ENCODE measurements at places on chromosomes 3 and 15.

DNA sequence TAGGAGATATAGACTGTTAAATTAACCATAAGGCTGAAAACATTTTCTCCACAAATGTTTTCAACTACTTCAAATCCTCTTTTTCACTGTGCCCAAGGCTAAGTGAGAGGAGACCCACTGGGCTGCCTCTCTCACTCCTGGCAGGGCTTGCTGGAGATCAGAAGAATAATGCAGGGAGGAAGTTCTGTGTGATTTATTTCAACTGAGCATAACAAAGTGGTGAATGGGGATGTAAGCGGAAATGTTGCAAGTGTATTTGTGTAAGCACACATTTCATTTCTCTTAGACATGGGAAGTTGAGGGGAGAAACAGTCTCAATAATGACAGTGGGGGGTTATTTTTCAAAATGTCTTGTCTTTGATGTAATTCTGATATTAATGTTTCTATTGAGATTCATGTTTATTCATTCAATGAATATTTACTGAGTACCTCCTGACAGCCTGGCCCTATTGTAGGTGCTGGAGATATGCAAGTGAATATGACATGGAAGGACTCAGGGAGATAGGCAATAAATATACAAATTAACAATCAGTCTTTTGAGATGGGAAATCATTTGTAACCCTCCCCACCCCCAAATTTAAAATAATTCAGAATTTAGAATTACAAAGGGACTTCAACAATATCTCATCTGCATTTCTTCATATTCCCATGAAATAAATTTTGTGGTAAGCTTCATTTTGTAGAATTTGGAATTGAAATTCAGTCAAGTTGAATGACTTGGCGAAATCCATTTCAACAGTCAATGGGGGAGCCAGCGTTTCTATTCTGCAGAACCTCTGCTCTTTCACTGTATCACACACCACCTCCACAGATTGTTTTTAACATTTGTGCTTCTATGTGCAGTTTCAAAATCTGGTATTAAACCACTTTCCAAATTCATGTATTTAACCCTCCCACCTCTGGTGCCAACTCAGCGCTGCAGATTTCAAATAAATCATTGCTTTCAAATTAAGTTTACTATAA is 247.2 kb downstream of the SLC9A9 start:
- DNase-seq: peak; percentile 35

DNA sequence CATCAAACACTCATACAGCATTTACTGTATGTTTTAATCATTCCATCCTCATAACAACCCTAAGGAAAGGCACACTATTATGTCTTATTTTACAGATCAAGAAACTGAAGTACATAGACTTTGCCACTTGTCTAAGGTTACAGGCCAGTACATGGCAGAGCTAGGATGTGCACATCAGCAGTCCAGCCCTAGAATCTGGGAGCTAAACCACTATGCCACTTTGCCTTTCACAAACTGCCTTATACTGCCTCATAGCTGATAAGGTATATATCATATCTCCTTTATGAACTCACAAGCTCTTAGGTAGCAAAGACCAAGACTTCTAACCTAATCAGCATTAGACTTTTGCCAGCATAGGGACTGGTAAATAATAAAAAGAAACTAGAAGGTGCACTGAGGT is 49.1 kb downstream of the MYO9A start:
- DNase-seq: no peak

DNA sequence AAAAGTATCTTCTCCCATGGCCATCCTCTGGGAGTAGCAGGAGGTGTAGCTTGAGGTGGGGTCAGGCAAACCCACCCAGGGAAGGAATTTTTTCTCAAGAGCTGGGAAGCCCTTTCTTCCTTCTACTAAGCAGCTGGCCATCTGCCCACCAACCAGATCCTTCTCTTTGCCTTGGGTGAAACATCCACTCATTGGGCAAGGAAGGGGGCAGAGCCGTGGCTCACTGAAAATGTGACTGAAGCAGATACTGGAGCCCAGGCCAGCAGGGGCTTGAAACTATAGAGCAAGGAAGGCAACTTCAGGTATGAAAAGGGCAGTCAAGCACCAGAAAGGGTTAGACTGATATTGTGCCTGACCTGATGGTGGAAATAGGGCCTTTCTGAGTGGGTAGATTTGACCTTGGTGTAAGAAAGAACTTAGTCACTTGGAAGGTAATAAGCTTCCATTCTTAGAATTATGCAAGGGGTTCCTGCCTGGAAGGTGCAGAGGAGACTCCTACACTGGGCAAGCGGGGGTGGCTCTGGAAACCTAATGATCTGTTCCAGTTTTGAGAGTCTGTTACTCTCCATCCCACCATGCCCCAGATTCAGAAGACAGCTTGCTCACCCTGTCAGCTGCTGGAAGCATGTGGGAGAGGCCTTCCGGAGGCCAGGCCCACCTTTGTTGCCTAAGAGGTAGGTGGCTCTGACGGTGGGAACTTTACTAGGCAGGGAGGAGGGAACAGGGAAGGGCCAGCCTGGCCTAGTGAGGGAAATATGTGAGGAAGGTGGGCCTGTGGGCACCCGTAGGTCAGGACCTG is 22.0 kb upstream of the PLA2G4E start:
- DNase-seq: no peak

DNA sequence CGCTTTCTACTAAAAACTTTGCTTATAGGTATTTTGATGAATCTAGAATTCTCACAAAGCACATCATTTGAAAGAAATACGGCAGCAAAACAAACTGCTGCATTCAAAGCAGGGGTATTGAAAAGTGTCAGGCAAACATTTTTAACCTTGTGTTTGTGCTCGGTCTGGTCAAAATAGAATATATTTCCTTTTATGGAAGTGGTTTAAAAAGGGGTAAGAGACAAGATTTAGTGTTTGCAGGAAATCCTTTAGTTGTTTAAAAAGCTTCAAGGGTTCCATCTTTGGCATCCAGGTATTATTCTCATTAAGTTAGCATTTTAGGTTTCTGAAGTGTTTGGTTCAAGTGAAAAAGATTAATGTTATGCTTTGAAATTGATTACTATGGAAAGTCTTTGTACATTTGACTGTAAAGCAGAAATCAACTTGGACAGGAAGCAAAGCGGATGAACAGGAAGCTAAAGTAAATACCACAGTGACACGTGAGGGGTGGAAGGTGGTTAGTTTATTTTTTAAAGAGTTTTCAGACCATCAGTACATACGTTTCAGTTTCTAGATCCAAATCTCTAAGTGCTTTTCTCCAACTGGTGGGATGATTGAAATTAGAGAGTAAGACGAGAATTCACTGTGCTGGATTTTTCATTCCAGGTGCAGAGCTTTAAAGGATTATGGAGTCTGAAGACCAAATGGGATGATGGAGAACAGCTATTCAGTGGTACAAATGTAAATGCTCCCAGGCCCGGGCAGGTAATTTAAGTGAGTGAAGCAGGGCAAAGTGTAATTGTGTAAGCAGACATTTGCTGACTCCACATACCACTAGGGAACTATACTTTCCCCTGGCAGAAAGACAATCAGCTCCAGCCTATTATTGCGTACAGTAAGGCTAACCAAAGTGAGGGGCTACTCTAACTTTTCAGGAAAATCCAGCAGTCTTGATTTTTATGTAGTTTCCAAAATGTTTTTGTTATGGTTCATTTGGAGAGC is 341.8 kb upstream of the TBL1XR1 start:
- DNase-seq: no peak

GRCh38 chr3:142251951-142252350 is 26.6 kb upstream of the GK5 start:
- no peak for DNase-seq

- no peak for DNase-seq
Observed at GRCh38 chr3:193240436-193240849, 579 bp upstream of the PLAAT1 start.

- DNase-seq: no peak
Observed at GRCh38 chr3:181105646-181106045, 116.1 kb upstream of the DNAJC19 start.

- no peak for DNase-seq
Observed at GRCh38 chr3:176650478-176650877, 546.8 kb downstream of the TBL1XR1 start.

DNA sequence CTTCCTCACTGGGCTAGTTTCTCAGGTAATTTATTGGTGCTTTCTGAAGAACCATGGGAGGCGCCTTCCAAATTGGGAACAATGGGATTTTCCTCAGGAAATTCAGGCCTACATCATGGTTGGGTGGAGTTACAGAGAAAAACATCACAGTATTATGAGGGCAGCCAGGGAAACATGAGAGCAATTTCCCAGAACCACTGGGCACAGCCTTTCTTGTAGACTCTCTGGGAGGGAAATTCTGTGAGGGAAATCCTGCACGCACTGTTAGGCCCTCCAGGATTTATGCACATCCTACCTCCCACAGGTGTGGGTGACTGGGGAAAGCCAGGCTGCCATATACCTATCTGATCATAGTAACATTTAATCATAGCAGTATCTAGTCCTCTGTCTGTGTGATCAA is 13.2 kb downstream of the POPDC2 start:
- no peak for DNase-seq

DNA sequence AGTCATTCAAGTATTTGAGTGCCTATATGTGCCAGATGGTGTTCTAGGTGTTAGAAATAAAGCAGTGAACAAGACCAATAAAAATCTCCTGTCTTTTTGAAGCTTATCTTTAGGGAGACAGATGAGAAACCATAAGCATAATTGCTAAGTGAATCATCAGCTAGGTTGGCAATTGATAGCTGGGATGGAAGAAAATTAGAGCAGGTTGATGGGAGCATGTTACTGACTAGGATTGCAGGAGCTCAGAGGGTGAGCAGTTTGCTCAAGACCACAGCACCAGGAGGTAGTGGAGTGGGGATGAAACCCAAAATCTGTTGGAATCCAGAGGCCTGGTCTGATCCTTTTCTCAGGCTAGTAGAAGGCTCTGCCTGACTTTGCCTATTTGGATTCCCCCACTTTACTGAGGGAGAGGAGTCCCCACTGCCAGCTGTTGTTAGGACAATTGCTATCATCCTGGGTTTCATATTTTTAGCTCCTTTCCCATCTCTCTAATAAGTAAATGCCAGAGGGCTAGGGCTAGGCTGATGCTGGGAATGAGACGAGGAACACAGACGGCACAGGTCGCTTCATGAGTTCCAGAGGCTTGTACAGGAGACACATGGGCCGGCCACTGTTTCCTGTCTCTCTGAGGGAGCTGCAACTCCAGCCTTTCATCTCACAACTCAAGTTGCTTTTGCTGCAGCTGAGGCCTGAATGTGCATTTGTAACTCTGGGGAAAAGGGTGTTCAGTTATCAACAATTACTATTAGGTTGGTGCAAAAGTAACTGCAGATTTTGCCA is 102.9 kb downstream of the CACNA1D start:
- no peak for DNase-seq

GRCh38 chr3:541062-541801 is 344.7 kb downstream of the CHL1 start:
- DNase-seq: no peak

- no peak for DNase-seq
Observed at GRCh38 chr15:94290730-94291129, 59.4 kb downstream of the MCTP2 start.

- DNase-seq: no peak
Observed at GRCh38 chr3:6367171-6367570, 493.7 kb upstream of the GRM7 start.

DNA sequence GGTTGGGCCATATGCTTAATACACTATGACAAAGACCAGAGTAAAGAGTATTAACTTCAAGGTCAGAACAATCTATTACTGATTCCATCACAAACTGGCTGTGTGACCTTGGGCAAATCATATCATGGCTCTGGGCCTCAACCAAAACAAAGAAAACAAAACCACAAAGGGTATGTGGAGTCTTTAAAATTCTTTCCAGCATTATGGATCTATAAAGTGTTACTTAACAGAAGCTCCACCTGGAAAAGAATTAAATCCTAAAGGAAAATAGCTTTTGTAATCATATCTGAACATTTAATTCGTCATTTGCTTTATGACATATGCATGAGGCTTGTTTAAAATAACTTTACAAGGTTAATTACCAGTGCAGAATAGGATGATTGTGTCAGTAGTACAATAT is 265.5 kb downstream of the SATB1 start:
- no peak for DNase-seq

DNA sequence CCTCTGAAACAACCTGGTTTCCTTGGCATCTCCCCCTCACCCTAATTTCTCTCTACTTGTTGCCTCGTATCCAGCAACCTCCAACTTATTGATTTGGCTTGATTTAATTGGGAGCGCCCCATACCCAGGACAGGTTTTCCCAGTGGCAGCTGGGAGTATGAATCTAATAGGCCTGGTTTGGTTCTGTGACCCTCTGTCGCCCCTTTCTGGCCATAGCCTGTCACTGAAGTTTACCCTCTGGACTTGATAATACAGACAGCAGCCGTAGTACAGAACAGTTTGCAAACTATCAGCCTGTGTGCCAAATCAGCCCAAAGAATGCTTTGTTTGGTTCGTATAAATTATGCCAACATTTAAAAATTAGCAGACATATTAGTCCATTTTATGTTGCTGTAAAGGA is 525.1 kb upstream of the GOLIM4 start:
- no peak for DNase-seq

- no peak for DNase-seq
Observed at GRCh38 chr15:98899272-98900021, 108.1 kb downstream of the PGPEP1L start.

- no peak for DNase-seq
Observed at GRCh38 chr15:98431171-98431570, 217.2 kb upstream of the IGF1R start.

DNA sequence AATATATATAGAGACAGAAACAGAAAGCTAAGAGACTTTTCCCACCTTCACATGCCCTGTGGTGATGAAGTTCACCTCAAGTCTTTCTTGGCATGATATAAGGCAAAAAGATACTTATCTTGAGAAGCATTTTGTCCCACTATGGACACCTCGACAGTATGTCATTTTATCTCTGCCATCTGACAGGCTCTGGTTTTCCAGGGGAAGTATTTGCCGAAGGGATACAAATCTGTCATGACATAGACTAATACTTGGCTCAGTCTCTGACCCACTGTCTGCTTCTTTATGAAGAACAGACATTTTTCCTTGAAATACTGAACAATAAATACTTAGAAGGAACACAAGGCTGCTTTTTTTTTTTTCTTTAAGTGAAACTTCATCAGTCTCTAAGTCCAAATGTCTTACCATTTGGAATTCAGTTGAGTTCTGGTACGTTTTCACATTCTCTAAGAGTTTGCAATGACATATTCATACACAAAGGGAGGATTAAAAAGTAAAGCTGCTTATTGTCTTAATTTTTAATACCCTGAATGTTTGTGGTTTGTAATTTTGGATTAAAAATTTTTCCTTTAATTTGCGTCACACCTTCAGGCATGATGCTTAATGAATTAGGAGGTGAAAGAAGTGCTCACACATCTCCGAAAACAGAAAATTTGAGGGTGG is 87.8 kb upstream of the LMOD3 start:
- no peak for DNase-seq

- DNase-seq: no peak
Observed at GRCh38 chr15:63860555-63860954, 26.8 kb upstream of the HERC1 start.

Data from smooth muscle cell of the brain vasculature (primary cell).